ENCODE measurements at places on chromosomes 5 and 9.

DNA sequence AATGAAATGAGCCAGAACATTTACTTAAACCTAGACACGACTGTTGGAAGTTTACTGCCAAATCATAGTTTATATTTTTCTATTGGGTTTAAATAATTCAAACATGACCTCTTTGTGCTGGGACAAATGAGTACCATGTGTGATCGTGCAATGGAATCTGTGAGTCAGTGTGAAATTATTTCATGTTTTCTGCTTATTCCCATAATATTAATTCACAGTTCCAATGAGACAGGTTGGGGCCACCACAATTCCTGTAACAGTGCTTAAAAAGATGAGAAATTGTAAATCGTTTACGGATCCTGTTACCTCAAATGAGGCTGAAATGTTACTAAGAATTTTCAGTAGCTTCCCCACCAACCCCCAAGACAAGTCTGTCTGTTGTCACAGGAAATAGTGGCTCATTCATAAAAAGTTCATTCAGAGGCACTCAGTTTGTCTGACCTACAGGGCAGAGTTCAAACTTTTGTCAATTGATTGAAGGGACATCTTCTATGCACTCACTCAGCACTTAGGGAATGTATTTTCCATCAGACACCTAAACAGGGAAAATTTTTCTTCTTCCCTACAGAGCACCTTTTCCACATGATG is 563.9 kb upstream of the ADAMTS16 start:
- no peak for DNase-seq

GRCh38 chr5:7673658-7674057 is 177.3 kb downstream of the CFAP90 start:
- no peak for DNase-seq

DNA sequence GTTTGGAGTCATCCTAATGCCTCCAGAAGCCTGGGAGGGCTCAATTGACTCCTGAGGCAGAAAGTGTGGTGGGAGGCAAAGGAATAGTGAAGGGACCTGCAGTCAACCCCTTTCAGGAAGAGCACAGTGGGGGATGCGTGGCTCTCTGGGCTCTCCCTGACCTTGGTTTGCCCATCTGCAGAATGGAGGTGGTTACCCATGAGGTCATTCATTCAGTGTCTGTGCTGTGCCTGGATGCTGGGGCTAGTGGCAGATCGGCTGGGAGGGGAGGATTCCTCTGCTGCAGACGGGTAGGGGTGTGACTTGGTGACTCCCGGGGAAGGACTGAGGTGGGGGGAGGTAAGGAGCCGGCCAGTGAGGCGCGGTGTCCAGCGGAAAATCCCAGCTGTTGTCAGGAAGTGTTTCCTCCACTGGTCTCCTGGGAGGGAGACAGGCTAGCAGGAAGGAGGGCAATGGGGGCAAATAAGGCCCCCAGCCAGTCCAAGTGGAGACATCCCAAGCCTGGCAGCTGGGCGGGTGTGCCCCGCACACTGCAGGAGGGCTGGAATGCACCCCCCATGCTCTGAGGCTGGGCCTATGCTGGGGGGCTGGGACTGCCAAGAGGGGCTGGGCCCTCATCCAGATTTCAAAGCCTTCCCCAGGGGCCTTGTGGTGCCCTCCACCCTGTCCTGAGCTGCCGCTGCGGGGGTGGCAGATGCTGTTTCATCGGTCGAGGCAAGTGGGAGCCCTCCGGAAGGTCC is 10.9 kb downstream of the CXXC5 start:
- DNase-seq: no peak

DNA sequence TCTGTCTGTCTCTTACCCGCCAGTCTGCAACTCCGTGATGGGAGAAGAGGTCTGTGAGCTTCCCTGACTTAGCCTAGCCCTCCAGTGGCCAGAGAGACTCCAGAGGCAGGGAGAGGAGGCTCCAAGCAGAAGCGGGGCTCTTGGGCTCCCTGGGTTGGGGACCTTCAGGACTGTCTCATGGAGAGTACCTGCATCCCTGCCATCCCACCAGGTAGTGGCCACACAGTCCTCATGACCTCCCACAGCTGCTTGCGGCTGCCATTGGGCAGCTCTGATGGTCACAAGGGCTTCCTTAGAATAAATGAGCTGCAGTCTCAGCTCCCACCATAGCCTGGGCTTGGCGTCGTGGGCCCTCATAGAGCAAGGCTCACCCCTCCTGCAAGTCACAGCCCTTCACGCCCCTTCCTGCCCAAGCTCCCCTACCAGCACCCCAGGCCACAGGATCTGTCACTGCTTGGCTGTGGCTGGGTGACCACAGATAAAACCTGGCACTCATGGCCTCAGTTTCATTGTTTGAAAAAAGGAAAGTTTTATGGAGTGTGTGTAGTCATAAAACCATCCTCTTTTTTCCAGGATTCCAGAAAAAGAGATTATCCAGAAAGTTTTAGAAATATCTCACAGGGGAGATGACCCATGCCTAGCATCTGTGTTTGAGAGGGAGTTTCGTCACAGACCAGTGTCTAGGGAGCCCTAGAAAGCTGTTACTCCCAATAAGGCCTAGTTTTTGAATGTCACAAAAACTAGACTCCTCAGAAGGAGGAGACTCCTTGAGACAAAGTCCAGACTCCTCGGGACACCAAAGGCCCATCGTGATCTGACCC is 48.4 kb downstream of the PPARGC1B start:
- no peak for DNase-seq

DNA sequence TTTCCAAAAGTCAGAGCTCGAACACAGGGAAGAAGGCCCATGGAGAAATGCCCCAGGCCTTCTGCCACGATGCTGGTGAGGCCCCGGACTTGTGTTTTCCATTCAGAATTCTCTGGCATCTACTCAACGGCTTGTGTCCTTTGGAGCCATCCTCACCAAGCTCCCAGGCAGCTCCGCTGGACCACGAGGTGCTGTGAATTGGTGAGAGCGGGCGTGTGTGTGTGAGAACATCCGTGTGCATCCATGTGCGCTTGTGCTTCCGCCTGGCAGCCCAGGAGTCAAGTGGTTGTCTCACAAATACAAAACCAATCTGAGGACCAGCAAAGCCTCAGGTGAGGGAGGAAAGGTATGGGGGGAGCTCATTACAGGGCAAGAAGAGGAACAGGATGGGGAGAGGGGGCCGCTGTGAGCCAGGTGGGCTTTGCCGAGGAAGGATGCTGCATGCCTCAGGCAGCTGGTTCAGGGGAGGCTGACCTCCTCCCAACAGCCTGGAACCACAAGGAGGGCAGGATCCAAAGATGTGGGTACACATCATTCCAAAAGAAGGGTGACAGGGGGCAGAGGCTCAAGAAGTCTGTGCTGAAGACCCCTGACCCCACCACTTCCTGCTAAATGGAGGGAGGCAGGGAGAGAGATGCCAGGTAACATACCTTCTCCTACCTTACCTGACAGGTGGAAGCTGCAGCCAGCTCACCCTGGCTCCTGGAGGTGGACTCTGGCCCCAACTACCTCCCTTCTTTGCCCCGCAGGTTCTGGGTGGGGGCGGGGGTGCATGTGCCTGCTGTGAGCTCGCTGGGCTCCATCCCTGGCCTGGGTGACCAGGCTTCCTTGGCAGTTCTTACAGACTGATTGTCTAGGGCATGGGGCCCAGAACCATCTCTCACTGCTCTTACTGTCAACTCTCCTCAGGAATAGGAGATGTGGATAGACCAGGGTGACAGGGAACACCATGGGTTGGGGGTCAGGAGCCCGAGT is 196.3 kb downstream of the PAX5 start:
- DNase-seq: no peak

DNA sequence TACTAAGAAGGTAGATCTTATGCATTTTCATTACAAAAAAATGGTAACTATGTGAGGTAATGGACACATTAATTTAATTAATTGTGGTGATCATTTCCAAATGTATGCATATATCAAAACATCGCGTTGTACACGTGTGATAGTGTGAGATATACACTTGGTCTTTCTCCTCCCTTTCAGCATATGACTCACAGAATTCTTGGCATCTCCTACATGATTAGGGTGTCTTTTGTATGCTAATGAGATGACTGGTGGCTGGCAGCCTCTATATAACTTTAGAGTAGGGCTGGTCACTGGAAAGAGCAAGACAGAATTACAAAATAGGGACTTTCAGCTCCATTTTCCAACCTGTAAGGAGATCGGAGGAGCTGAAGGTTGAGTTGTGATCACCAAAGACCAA is 1167.6 kb downstream of the CDH12 start:
- DNase-seq: no peak

DNA sequence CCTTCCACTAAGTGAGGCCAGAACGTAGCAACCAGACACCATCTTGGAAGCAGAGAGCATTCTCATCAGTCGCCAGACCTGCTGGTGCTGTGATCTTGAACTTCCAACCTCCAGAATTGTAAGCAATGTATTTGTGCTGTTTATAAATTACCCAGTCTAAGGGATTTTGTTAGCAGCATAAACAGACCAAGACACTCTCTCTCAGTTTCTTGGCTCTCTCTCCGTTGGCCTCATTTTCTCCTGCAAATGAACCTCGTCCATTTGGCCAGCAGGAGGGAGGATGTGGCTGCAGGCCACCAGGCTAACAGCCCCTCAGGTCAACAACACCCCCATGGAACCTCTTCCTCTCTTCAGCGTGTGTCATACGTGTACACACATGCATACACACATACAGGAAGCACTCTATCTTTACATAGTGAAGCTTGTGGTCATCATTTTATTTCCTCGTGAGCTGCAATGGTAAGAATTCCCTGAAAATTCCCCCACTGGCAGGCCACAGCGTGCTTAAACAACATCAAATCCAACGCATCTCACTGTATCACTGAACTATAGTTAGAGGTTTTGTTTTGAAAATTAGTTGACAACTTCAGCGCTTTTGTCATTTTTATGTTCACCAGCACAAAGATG is 62.8 kb upstream of the PPP1R26 start:
- no peak for DNase-seq
